ENCODE measurements at places on chromosomes 2 and 18.

- DNase-seq: no peak
Observed at GRCh38 chr2:16680304-16680703, 14.7 kb upstream of the CYRIA start.

- no peak for DNase-seq
Observed at GRCh38 chr2:191797942-191798876, 48.7 kb downstream of the CAVIN2 start.

- no peak for DNase-seq
Observed at GRCh38 chr2:29420999-29421782, 306.0 kb downstream of the CLIP4 start.

GRCh38 chr18:35277633-35278032 is 12.4 kb downstream of the ZSCAN30 start:
- no peak for DNase-seq

DNA sequence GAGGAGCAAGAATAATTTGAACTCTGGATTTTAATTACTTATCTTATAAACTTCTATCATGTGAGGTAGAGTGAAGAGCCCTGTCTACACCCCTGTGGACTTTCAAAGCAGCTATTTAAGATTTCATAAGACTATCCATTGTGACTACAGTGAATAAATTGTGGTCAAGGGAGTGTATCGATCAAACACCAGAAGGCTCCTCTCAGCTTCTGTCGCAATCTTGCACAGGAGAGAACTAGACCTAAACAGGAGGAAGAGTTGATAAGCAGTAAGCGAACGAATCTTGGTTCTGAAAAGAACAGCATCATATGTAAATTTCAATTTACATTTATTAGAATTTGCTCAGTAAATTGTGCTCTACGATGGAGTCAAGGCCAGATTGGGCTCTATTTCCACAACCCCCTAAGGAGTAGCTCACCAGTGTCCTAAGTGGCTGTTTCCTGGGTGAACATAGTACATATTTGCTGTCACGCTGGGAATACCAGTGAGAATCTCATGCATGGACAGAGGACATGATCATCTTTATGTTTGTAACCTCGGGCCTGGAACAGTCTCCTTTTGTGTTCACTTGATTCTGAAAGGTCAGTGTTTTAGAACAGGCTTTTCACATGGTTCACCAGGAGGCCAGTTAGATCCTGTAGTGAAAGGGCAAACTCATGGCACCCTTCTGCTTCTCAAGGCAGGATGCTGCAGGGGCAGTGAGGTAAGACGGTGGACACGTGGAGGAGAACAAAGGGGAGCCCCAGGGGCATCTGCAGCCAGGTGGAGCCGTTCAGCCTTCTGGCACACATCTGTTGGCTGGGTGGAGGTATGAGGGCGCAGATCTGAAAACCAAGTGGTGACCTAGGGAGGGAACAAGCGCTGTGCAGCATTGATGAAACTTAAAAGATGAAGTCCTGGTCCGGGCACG is 33.3 kb downstream of the NPAS2 start:
- no peak for DNase-seq

All from smooth muscle cell of the brain vasculature (primary cell).